NCI-H2029 treated with DMSO at 0.1 percent for 48 hours (cell line): ENCODE measurements at places on chromosomes 16 and 17.

DNA sequence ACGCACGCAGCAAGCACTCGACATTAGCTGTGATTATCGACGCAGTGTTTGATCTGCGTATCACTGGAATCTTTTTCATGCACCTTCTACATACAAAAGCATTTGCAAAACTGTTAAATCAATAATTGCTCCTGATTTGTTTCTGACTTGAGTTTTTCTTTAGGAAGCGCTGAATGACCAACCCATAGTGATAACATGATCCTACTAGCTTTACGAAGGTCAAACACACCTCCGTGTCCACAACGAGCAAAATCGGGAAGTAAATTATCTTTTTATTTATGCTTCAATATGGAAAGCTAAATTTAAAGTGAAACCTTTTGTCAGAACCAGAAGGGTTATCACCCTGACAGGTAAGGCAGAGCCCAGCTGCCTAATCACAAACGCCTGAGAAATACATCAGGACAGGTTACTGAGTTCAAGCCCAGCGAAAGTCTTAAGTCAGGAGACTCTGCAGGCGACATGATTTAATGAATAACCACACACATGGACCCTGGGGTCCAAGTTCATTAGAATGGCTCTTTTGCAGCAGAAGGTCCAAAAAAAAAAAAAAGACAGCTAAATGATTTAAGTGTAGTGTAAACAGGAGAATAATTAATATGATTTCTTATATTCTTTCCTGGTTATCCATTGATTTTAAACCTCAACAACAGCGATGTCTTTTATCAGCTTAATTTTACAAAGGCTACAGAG lies 104.2 kb downstream of the ADCY9 start:
- DNase-seq: no peak

- no peak for DNase-seq
Observed at GRCh38 chr16:13435873-13436474, 484.0 kb upstream of the ERCC4 start.

DNA sequence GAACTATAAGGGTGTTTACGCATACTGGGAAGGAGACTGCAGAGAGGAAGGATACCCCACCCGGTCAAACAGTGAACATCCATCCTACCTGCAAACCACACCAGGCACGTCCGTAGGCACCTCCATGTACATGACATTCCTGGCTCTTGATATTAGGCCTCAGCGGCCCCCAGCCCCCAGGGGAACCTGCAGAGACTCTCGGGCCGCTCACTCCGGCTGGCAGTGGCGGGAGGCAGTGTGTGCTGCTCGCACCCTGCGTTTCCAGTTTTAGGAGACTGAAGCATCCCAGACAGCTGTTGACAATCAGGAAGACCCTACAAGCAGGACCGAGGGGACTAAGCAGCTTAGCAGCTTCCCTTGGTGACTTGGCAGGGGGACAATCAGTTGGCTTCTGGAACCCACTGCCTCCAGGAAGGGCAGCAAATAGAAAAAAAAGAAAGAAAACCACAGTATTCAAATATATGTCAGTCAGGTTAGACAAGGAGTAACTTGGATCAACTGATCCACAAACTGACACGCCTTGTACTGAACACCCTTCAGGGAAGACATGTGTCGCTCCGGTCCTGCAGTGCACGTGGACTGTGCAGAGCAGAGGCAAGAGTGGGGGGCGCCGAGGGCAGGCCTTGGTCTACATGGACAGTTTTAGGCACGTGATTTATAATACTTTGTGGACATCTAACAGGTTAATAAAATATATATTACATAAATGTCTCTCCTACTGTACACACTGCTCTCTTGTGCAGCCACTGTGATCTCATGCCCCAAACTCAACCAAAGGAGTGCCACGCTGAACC lies 29.9 kb upstream of the CLEC18B start:
- no peak for DNase-seq

DNA sequence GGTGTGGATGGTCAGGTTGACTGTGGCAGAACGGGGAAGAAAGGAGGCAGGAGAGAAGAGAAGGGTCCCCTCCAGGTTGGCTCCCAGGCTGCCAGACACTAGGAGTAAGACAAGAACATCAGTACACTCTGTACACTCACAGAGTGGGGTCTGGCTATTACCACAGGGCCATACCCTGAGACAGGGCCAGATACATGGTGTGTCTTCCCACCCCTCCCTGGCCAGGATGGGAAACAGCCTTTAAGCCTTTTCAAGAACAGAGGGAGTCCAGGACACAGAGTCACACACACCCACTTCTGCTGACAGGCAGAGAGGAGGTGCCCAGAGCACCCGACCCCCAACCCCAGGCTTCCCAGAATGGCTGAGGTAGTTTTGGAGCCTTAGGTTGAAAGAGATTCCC lies 99.4 kb downstream of the LITAF start:
- no peak for DNase-seq

DNA sequence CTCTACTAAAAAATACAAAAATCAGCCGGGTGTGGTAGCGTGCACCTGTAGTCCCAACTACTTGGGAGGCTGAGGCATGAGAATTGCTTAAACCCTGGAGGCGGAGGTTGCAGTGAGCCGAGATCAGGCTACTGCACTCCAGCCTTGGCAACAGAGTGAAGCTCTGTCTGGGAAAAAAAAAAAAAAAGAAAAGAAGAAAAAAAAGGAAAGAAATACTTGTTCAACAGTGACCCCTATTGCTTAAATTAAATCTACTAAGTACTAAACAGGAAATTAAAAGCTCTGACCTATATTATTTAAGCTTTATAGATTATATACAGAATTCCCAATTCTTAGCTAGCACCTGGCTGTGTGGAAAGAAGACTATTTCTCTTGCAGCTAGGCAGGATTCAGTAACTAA lies 48.9 kb downstream of the FBXL20 start:
- no peak for DNase-seq
